Activated CD4-positive, CD25-positive, alpha-beta regulatory T cell treated with anti-CD3 and anti-CD28 coated beads, Interleukin-2, amount 50 U/mL, for 16 hours (primary cell): ENCODE measurements at places on chromosomes 13 and 19.

GRCh38 chr13:23988546-23989122 is 91.3 kb upstream of the C1QTNF9B start:
- no peak for DNase-seq

DNA sequence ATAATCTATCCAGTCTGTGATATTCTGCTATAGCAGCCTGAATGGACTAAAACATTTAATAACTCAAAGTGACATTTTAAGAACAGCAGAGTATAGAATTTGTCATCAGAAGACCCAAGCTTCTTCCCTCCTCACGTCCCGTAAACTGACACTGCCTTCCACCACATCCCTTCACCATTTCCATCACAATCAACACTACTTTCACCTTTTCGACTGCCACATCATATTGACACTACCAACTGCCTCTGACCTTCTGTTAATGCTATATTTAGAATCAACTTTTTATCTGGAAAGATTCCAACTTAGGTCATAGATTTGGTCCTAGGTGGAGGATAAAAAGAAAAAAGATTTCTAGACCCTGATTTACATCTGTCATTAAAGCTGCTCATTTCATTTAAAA is 39.6 kb downstream of the STOML3 start:
- DNase-seq, result no peak

DNA sequence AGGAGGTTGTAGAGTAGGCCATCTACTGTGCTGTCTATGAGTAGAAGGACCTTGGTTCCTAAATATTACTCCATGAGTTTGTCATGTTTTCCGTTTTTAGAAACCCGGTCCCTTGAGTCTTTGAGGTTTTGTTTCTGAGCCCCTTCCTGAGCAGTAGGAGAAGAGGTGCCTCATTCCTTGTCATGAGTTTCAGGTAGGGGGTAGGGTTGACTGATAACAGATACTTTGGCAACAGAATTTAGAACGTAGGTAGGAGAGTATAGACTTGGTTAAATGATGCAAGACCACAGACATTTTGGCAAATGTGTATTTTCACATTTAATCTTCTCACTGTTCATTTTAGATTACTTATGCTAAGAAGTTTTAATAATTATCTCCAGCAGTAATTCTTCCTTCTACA is 24.6 kb downstream of the LMO7 start:
- no peak for DNase-seq

DNA sequence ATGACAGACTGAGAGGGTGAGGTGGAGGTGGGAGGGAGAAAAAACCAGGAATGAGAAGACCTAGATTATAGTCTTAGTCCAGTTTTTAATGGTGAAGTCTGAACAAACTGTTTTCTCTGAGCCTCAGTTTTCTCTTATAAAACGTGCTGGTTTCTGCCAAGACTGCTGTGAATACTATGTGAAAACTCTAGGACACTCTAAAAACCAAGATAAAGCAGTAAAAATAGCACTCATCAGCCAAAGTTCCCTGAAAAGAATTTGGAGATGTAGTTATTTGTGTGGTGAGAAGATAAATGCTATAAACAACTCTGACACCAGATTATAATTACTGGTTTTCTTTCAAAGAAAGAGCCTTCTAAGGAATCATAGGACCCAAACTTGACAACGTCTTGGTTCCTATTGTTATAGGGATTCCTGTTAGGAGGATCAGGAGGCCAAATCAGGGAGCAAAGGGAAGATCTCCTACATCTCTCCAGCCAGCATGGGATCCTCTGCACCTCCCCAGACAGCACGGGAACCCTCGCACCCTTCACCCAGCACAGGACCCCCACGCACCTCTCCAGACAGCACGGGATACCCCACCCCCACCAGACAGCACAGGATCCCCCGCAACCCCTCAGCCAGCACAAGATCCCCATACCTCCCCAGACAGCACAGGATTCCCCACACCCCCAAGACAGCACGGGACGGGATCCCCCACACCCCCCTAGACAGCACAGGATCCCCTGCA is 130.2 kb downstream of the MIPEP start:
- no peak for DNase-seq

DNA sequence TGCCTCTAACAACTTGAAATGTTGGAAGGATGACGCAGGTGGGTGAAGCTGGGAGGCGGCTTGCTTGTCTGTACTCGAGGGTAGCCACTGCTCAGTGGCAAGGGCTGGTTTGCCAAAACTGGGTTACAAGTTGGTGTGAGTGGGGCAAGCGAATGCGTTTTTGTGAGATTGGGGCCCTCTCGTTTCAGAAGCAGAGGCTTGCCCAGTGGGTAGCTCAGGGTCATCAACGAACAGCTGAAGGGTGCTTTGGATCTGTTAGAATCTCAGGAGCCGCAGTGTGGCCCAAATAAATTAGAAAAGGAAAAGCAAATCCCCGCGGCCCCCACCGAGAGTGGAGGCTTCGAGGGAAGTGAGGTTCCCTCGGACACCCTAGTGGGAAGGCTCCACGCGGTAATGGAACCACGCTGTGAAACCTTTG is 7.3 kb downstream of the ATP4B start:
- no peak for DNase-seq

DNA sequence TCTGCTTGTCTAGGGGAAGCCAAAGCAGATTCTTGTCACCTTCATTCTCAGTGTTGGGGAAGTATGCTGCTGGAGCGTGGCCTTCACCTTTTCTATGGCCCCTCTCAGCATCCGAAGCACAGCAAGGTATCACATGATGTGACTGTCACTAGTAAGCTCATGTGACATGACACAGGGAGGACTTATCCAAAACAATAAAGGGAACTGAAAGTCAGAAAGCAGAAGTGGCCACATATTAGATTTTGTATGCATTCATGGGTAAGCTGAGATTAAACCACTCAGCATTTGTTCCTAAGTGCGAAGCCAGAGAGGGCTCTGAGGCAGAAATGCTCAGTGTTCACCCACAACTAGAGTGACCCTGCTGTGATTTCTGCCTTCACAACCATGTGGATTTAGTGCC is 72.8 kb upstream of the PCDH8 start:
- DNase-seq, result no peak

GRCh38 chr19:2135474-2136402 is 15.6 kb downstream of the AP3D1 start:
- no peak for DNase-seq

- no peak for DNase-seq
These were observed 1.2 kb upstream of the FLT1 start for GRCh38 chr13:28496188-28496564.

DNA sequence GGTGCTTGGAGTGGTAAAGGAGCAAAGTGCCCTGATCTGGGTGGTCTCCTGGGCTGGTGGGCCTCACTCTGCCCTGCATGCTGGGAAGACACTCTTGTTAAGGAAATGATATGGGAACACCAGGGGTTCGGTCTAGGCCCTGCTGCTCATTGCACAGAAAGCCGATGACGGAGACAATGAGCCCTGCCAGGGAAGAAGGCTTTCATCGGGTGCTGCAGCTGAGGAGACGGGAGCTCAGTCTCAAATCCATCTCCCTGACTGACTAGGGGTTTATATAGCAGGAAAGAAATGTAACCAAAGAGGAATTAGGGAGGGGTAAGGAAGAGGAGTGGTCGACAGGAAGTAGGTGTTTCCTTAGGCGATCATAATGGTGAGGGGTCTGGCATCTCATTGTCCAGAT is 253.4 kb downstream of the TEX29 start:
- DNase-seq, result no peak

- no peak for DNase-seq
These were observed 12.8 kb downstream of the ONECUT3 start for GRCh38 chr19:1765904-1766799.

DNA sequence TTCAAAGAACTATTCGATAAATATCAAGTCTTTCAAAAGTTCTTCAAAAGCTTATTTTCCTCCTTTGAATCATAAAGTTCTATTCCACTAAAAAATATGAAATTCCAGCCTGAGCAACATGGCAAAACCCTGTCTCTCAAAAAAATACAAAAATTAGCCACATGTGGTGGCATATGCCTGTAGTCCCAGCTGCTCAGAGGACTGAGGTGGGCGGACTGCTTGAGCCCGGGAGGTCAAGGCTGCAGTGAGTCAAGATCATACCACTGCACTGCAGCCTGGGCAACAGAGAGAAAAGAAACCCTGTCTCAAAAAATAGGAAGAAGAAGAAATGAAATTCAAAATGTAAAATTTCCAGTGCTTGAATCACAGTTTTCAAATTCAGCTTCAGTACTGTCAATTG is 24.6 kb downstream of the CAB39L start:
- DNase-seq, result no peak

DNA sequence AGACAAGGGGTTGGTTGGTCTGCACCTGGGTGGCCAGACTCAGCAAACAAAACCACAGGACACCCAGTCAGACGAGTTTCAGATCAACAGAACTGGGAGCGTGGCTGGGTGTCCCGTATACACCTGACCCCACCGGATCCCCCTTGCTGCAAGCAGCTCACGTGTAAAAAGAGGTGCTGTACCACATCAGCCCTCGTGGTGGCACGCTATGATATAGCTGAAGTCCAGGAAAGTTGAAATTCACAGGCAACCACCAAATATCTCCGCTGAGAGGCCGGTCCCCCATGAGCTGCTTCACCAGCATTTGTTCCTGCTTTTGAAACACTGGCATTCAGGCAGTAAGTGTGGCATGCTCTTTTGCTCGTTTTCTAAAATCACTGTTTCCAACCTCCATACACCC is 92.3 kb downstream of the TUBA3C start:
- DNase-seq, result no peak
